GM23338 (cell line): ENCODE measurements at places on chromosomes 5 and 9. TPM values are rescaled to one million over a fixed set of nuclear protein-coding genes. Genes with fewer than 3 reads are reported as not detected.

The TRIM7 gene
- 0.56 and 0.66 TPM in 2 replicates for total RNA-seq

GRCh38 chr9:72599874-72600534 is 78.6 kb downstream of the TMC1 start:
- no peak for DNase-seq

- DNase-seq, result no peak
Measured at GRCh38 chr5:138601444-138601843, 26.2 kb upstream of the HSPA9 start.

DNA sequence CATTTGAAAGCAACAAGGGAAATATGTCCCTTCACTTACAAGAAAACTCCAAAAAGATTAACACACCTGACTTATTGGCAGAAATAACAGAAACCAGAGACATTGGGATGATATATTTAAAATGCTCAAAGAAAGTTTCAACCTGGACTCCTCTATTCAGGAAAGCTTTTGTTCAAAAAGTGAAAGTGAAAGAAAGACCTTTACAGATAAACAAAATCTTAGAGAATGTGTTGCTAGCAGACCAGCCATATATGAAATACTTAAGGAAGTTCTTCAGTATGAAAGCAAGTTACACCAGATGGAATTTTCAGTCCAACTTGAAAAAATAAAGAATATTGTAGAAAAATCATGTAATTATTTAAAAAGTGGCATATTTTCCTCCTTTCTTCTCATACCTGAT is 1075.1 kb downstream of the NR2F1-AS1 start:
- DNase-seq, result no peak

- no peak for DNase-seq
Measured at GRCh38 chr5:24805230-24805629, 160.5 kb upstream of the CDH10 start.
